ENCODE measurements at places on chromosomes 16 and 17.

DNA sequence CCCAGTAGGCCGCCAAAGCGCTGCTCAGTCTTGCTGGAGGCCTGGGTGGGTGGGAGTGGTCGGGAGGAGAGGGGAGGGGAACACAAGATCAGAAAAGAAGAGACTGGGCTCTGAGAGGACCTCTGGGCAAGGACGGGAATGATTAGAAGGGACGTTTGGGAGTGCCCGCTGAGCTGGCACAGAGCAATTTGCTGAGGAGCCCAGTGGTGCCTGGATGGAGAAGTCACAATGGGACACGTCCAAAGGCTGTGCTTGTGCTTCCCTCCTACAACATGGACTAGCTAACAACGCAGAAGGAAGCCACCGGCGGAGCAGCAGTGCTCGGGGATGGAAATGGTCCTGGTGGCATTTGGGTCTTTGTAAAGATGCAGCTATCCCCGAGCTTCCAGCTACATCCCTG, 45.6 kb upstream of the CACNG4 start:
- DNase-seq = no peak

- DNase-seq = no peak
These were observed 405.9 kb downstream of the SHISA9 start for GRCh38 chr16:13307255-13307654.

- no peak for DNase-seq
These were observed 17.1 kb downstream of the MRTFB start for GRCh38 chr16:14088155-14088753.

GRCh38 chr16:78321620-78322360, 222.3 kb downstream of the WWOX start:
- no peak for DNase-seq

- no peak for DNase-seq
These were observed 39.2 kb downstream of the KSR1 start for GRCh38 chr17:27495460-27495859.

DNA sequence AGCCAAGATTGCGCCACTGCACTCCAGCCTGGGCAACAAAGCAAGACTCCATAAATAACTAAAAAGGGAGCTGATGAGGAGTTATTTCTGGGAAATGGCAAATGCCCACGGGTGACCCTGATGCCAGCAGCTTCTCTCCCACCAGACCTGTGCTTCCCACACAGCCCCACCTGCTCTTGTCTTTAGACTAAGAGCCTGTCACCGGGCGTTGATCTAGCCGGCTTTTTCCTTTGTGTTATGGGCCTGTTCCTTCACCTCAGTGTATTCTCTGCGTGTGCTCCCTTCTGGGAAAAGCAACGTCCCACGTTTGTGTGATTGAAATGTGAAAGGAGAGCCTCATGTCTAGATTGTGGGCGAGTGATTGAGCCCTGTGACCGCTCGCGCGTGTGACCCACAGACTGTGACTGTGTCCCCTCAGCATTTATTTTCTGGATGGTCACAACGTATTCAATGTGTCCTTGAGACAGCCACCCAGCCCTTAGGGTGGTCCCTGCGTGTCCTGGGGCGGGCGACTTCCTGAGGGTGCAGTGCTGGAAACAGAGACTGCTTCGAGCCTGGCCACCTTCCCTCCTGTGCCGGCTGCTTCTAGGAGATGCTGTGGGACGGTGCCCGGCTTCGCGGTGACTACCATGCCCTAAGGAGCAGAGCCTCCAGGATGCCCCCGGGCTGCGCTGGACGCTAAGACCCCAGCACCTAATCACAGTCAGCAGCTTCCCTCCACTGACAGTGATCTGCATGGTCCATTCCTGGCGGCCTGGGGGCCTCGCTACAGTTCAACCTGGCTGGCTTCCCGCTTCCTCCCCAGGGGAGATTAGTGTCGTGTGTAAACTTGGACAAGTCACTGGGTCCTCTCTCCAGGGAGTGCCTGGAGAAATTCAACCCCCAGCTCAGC, 7.8 kb upstream of the RNPS1 start:
- no peak for DNase-seq

- DNase-seq = peak; percentile 21
These were observed 527 bp upstream of the UBE2Z start for GRCh38 chr17:48907713-48908046.

- no peak for DNase-seq
These were observed 767.1 kb downstream of the KCNJ18 start for GRCh38 chr17:22459331-22459952.

DNA sequence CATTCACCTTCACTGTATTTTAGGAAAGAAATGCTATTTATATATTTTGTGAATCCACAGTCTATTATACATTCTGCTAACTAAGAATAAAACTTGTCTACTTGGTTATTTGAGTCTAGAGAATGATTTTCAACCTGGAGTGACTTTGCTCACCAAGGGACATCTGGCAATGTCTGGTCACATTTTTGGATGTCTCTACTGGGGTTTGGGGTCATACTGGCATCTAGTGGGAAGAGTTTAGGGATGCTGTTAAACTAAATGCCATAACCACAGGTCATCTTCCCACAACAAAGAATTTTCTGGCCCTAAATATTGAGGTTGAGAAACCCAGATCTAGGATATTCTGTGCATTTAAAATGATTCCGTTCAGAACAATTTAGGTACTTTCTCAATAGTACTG, 26.0 kb downstream of the KCNJ16 start:
- DNase-seq = peak; percentile 6

GRCh38 chr16:49437344-49437743, 63.7 kb downstream of the C16orf78 start:
- DNase-seq = no peak

- no peak for DNase-seq
These were observed 26.4 kb downstream of the DHX38 start for GRCh38 chr16:72120026-72120425.

DNA sequence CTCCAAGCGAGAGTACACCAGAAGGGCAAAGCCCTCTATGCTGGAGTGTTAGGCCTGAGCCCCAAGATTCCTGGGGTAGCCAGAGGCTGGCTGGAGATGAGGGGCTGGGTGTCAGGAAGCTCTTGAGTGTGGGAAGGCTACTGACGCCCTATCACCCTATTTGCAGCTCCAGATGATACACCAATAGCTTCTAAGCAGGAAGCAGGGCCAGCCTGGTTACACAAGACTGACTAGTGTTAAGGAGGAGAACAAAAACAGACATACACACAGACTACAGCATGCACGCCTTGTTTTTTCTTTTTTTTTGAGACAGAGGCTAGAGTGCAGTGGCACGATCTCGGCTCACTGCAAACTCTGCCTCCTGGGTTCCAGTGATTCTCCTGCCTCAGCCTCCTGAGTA, 15.9 kb downstream of the POLR3K start:
- no peak for DNase-seq

DNA sequence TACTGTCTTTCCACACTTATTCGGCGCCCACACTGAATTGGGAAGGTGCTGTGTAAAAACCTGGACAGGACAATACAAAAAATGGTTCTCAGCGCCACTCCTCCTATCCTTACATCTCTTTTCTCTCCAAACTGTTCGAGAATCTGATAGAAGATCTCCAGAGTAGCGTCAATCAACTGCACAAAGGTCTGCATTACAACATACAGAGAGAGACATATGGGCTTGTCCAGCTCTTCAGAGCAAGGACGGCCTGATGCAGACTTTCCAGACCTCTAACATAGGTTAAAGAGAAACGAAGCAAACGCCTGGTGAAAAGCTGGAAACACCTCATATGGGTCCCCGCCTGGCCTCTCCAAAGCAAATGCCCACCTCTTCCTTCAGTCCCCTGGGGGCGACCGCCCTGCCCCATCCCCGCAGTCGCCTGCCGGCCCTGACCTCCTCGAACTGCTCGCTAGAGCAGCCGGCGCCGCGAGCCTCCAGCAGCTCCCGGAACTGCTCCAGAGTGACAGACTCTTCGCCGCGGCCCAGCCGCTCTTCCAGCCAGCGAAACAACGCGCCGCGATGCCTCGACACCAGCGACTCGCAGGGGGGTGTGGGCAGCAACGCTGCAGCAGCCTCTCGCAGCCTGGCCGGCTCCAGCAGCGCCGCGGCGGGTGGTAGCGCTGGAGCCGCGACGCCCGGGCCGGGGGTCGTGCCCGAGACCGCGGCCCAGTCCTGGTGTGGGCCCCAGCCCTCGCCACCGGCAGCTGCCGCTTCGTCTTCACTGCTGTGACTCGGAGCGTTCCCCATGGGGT, 526 bp downstream of the ZZEF1 start:
- DNase-seq = peak; percentile 63

DNA sequence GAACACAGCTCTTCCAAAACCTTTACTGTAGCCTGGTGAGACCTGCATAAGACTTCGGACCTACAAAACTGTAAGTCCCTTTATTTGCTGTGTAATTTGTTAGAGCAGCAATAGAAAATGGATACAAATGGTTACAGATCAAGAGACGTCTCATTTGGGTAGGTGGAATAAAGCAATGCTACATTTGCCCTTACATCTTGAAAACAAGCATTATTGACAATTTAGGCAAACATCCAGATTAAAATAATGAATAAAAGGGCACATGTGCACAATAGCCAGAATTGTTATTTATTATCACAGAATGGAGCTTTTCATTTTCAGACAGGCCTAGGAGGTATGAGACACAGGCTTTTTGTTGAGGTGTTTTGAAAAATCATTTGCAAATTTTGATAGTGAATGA, 222.2 kb upstream of the CPHXL start:
- no peak for DNase-seq

- no peak for DNase-seq
These were observed 42.7 kb downstream of the SOCS3 start for GRCh38 chr17:78316867-78317789.

DNA sequence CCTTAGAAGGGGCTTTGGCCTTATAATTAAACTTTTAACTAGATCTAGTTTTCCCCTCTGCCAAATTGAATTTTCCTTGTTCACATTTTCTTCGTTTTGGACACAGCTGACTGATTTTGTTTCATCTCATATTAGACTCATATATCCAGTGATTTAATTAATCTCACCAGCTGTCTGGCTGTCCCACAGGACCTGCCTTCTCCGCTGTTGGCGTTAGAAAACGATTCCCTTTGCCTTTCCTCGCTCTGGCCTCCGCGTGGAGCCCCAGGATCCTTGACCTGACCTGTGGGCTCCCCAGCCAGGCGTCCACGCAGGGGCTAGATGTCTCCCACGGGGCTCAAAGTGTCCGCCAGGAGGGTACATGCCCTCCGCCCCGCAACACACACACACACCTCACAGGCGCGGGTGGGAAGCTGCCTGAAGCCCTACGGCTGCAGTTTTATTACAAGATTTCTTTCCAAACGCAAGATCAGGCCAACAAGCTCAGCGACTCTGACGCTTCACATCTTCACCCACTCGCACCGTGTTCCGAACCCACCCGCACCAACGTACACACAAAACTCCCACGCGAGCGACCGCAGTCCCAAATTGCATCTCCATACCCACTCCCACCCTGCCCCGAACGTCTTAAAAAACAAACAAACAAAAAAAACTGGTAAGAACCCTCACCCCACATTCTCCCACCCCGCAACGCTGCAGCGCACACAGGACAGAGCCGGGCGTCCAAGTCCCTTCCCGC, 1.1 kb downstream of the RPRML start:
- DNase-seq = no peak

- DNase-seq = no peak
These were observed 6.0 kb downstream of the DOC2A start for GRCh38 chr16:30004811-30005242.

DNA sequence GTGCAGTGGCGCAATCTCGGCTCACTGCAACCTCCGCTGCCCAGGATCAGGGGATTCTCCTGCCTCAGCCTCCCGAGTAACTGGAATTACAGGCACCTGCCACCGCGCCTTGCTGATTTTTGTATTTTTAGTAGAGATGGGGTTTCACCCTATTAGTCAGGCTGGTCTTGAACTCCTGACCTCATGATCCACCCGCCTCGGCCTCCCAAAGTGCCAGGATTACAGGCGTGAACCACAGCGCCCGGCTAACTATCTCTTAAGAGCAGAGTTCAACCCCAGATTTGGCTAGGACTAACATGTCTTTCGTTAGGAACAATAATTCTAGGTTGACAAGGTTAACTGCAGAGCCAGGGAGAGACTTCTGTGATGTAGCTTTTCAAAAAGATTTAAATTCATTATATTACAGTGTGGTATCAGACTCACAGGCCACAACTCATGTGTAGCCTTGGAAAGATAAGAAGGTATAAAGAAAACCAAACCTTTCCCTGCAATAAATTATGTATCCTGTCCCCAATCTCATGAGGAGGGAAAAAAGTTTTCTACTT, 4.3 kb downstream of the CHTF8 start:
- DNase-seq = no peak

DNA sequence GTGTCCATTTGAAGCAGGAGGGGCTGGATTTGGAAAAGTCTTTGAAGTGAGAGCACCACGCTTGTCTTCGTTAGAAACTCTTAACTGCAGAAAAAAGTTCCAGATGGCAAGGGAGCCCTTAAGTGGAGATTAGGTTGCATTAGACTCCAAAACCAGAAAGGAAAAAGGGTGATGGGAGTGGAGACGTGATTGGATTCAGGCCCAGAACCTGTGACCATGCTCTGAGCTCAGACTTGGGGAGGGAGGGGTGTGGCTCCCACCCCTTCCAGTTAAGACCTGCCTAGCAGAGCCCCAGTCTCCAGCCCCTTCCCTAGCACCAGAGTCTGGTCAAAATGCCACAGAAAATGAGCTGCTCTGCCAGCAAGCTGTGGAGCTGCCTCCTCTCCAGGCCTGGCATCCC, 6.4 kb upstream of the LGALS9 start:
- DNase-seq = no peak

DNA sequence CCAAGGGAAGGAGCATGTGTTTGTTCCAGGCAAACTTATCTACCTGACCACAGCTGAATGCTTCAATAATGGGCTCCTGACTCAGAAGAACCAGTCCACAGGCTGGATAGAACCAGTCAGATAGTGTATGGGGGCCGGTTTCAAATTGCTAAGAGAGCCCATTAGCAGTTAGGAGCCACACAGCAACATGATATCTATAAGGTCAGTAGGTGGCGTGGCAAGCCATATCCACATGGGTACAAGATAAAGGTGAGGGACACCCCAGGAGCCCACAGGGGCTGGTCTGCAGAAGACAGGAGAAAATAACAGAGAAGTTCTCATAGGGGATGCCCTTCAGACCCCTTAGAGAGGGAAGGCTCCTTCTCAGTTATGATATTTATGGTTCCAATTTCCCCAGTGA, 31.6 kb upstream of the CDRT15 start:
- no peak for DNase-seq

- DNase-seq = no peak
These were observed 24.3 kb downstream of the PLA2G10 start for GRCh38 chr16:14669776-14670175.

DNA sequence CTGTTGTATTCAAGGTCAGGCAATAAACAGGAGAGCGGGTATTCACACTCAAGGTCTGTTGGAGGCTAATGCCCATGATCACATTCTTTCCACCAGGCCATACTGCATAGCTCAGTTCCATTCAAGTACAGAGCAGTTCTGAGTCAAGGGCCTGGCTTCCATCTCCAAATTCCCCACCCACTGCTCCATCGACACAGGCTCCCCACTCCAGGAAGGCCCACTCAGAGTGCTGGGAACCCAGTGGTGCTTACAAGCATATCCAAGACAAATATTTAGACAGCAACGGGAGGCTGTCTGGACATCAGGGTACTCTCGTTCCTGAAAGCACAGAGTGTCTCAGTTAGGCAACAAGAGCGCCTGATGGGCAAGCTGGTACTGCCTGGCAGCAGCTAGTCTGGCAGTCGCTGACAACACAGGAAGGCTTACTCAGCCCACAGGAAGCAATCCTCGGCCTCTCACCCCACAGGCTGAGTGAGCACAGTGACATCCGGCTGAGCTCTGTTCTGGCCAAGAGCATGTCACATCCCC, 40.9 kb downstream of the RFFL start:
- DNase-seq = peak; percentile 83

GRCh38 chr17:80785477-80786178, 206.0 kb upstream of the CHMP6 start:
- DNase-seq = no peak

- DNase-seq = no peak
These were observed 83.1 kb downstream of the DNAH17 start for GRCh38 chr17:78493853-78494695.

All from GM03348 (cell line).